Activated CD4-positive, CD25-positive, alpha-beta regulatory T cell (primary cell): ENCODE measurements at places on chromosomes 16 and 17.

GRCh38 chr17:73801455-73802100 lies 157.3 kb upstream of the SDK2 start:
- DNase-seq: no peak

DNA sequence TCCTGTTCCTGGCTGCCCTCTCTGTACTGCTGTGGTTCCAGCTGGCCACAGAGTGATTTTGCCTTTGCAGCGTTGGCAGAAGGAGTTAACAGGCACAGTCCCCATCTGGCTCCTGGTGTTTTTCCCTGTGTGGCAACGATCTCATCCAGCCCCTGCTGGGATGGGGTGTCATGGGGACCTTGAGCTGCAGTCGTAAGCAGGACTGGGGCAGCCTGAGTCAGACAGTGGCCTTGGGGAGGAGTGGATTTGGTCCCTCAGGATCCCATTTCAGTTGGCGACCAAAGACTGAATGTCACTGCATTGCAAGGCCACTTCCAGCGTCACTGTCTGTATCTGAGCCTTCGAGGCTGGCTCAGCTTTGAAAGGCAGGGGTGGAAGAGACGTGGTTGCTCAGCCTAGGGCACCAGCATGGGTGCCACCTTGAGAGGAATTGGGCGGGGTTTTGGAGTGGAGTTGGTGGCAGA lies 11.9 kb downstream of the TMEM94 start:
- no peak for DNase-seq

DNA sequence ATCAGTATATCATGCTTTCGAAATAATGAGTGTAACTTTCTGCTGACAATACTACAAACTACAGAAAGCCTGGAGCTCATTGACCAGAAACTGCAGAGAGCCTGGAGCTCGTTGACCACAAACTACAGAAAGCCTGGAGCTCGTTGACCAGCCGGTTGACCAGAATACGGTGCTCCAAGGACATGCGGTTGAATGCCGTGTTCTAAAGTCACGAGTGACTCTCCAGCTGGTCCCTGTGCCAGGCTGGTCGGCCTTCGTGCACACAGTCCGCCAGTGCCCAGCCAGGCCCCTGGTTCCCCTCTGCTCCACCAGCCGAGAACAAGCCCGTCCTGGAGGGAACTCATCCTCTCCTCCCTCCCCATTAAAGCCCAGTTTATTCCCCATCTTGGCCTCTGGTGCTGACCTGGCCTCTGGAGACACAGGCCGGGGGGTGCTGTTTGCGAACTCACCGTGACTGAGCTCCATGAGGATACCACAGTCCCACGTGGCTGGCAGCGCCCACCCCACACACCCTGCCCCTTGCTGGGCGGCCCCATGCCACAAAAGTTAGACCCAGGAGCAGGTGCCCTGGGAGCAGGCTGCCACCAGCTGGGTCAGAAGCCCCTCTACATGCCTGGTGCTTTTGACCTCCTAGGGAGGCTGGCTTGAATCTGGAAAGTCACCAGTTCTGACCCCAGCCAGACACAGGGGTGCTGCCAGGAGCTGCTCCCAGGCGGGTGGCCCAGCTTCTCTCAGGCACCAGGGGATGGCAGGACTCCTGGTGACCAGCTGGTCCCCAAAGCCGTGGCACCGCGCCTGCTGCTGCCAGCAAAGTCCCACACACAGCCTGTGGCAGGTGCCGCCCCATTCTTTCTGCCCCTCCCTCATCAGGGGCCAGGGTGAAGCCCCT lies 15.5 kb upstream of the CDH15 start:
- no peak for DNase-seq

GRCh38 chr17:50037321-50038107 lies 18.4 kb upstream of the ITGA3 start:
- no peak for DNase-seq

GRCh38 chr17:21276264-21276588 lies 8.3 kb upstream of the MAP2K3 start:
- DNase-seq: no peak
